Airway epithelial cell (primary cell): ENCODE measurements at places on chromosomes 6 and 20. TPM values are rescaled to one million over a fixed set of nuclear protein-coding genes. Genes with fewer than 3 reads are reported as not detected.

Gene UNC93A
- total RNA-seq = not detected in 2 replicates

Gene ZFP57
- total RNA-seq = 0.42 and 1.3 TPM in 2 replicates

Gene SLC13A3
- 3.2 and 3.3 TPM in 2 replicates for total RNA-seq

Gene MYLK4
- 0.21 TPM in 1 of 2 replicates, not detected in the other for total RNA-seq

Gene PNPLA1
- total RNA-seq = 0.14 and 0.23 TPM in 2 replicates

Gene GRM4
- total RNA-seq = 0.07 TPM in 1 of 2 replicates, not detected in the other

Gene NNAT
- total RNA-seq = 1.3 and 1.8 TPM in 2 replicates

Gene PTGIS
- total RNA-seq = not detected in 2 replicates
